Transverse colon (tissue), 4 donors: ENCODE measurements at places on chromosomes 12 and 14.

GRCh38 chr12:110721570-110721969 is 21.1 kb downstream of the PPP1CC start:
- H3K4me3 ChIP-seq = no peak overlapping the region
- DNase-seq = no peak
- no peak overlapping the region for H3K27ac ChIP-seq
- H3K36me3 ChIP-seq = peaks cover 56% of the 10 kb centered on the region
- H3K4me1 ChIP-seq = no peaks in the 10 kb centered on the region

DNA sequence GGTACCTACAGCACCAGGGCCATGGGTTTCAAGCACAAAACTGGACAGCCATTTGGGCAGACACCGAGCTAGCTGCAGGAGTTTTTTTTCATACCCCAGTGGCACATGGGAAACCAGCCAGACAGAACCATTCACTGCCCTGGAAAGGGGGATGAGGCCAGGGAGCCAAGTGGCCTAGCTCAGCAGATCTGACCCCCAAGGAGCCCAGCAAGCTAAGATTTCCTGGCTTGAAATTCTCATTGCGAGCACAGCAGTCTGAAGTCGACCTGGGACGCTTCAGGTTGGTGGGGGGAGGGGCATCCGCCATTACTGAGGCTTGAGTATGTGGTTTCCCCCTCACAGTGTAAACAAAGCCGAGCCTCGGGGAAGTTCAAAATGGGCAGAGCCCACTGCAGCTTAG is 81.2 kb upstream of the CCDC175 start:
- H3K4me1 ChIP-seq = no peaks in the 10 kb centered on the region
- H3K4me3 ChIP-seq = no peak overlapping the region
- no peaks in the 10 kb centered on the region for H3K27me3 ChIP-seq
- no peak overlapping the region for H3K27ac ChIP-seq

DNA sequence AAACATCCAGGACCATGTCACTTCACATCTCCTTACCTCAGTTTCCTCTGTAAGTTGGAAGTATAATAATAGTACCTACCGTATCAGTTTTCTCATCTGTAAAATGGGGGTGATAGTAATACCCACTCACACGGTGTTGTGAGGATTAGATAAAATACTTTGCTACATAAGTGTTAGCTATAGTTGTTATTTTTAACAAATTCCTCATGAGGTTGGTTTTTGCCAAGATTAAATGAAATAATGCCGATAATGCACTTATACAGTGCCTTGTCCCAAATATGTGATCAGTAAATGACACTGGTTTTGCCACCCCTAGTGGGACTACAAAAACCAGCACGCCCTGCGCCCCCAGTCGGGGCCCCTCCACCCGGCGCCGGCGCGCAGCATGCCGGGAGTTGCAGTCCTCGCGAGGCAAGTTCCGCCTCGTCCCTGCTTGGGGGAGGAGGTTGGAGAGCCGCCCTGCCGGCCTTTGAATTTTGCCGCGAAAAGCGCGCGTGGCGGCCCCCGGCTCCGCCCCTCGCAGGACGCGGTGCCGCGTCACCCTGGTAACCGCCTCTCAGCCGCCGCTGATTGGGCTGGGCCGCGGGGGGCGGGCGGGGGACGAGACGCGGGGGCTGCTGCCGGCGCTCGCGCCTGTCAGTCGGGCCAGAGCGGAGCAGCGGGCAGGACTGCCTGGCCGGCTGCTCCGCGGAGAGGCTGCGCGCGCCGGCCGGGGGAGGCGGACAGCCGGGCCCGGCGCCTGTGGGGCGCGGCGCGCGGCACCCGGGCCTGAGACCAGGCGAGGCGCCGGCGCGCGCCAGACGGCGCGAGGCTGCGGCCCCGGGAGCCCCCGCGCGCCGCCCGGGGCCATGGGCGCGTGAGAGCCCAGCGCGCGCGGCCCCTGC is at the start of gene FAM222A:
FAM222A (plus strand) TSS at position 639 of the 884 bp plus-strand sequence. CDS start 30,322 bp downstream, outside the sequence.
- peaks cover 6% of the 10 kb centered on the region for H3K27me3 ChIP-seq
- peak within 1 kb of the TSS; percentile 61 for H3K4me3 ChIP-seq
- DNase-seq = peak; percentile 97
- H3K27ac ChIP-seq = peak within 1 kb of the TSS; percentile 77
- no peaks in the 10 kb centered on the region for H3K36me3 ChIP-seq

- no peak for DNase-seq
- no peaks in the 10 kb centered on the region for H3K36me3 ChIP-seq
- no peak overlapping the region for H3K27ac ChIP-seq
- no peaks in the 10 kb centered on the region for H3K27me3 ChIP-seq
Measured at GRCh38 chr12:119211884-119212283, 33.2 kb downstream of the HSPB8 start.

- H3K36me3 ChIP-seq = no peaks in the 10 kb centered on the region
- no peaks in the 10 kb centered on the region for H3K27me3 ChIP-seq
- H3K4me3 ChIP-seq = no peak overlapping the region
- DNase-seq = no peak
- H3K27ac ChIP-seq = no peak overlapping the region
Measured at GRCh38 chr14:78227248-78228077, 57.3 kb downstream of the NRXN3 start.

- H3K4me3 ChIP-seq = no peak overlapping the region
- H3K27me3 ChIP-seq = no peaks in the 10 kb centered on the region
- DNase-seq = peak; percentile 75
- no peaks in the 10 kb centered on the region for H3K4me1 ChIP-seq
- no peaks in the 10 kb centered on the region for H3K36me3 ChIP-seq
Measured at GRCh38 chr12:49763006-49763591, 21.7 kb downstream of the TMBIM6 start.

DNA sequence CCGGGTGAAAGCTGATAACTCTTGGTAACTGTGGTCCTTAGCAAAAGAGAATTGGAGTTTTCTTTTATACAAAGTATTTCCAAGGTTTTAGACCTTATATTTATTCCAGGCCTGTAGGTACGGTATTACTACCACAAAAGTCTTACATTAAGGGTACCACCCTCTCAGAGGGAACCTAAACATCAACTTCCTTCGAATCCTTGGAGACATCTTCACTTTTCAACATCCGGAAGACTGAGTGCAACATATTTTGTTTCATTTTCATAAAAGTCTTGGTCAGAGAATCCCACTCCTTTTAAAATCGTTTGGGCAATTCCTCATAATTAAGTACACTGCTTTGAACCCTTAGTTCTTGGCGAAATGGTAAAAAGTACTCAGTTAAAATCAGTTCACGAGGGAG is 1.2 kb downstream of the CNOT2 start:
- no peaks in the 10 kb centered on the region for H3K27me3 ChIP-seq
- no peak for DNase-seq
- H3K4me3 ChIP-seq = peak overlapping the region; percentile 94
- H3K27ac ChIP-seq = peak overlapping the region; percentile 99
- H3K4me1 ChIP-seq = peaks cover 67% of the 10 kb centered on the region
- H3K36me3 ChIP-seq = peaks cover 10% of the 10 kb centered on the region

DNA sequence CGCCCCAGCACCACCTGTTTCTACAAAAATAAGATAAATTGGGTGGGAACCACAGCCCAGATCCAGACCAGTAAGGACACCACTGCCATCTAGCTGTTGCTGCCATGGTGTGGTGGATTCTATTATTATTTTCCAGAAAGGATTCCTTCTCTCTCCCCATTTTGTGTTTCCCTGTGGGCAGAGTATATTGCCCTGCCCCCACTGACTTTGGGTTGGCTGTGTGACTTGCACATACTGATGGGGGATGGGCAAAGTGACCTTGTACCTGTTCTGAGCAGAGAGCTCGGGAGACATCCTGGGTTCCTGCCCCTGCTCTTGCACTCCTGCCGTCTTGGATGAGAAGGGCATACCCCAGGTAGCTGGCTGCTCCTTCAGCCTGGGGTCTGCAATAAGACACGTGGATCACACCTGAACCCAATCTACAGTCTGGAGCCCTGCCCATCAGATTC is 24.3 kb downstream of the MOAP1 start:
- no peak overlapping the region for H3K4me3 ChIP-seq
- no peak overlapping the region for H3K27ac ChIP-seq
- H3K27me3 ChIP-seq = no peaks in the 10 kb centered on the region
- DNase-seq = no peak

DNA sequence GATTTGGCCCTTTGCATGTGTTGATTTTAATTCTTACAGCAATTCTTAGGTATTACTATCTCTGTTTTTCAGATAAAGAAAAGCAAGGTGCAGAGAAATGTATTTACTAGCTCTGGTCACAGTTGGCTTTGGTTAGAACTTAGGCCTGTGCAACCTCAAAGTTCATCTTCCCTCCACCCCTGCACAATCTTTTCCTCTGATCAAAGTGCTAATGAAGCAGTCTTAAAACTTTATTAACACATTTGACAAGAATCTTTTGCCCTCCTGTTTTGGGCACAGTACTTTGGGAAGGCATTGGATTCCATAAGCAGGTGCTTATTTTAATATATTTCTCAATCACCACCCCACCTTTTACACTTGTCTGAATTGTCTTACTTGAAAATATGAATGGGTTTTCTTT is 2.7 kb downstream of the IRAK4 start:
- no peak for DNase-seq
- H3K4me1 ChIP-seq = peaks cover 22% of the 10 kb centered on the region
- no peaks in the 10 kb centered on the region for H3K27me3 ChIP-seq
- H3K36me3 ChIP-seq = no peaks in the 10 kb centered on the region
- no peak overlapping the region for H3K4me3 ChIP-seq
- no peak overlapping the region for H3K27ac ChIP-seq

DNA sequence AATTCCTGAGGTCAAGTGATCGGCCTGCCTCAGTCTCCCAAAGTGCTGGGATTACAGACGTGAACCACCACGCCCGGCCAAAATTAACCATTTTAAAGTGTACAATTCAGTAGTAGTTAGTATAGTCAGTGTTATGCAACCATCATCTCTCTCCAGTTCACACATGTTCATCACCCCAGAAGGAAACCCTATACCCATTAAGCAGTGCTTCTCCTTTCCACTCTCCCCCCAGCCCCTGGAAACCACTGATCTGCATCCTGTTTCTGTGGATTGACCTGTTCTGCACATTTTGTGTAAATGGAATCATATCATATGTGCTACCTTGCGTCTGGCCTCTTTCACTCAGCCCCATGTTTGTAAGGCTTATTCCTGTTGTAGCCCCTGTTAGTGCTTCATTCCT is 52.2 kb downstream of the PHETA1 start:
- peaks cover 5% of the 10 kb centered on the region for H3K27me3 ChIP-seq
- H3K36me3 ChIP-seq = no peaks in the 10 kb centered on the region
- no peak for DNase-seq
- H3K27ac ChIP-seq = no peak overlapping the region
- no peak overlapping the region for H3K4me3 ChIP-seq

DNA sequence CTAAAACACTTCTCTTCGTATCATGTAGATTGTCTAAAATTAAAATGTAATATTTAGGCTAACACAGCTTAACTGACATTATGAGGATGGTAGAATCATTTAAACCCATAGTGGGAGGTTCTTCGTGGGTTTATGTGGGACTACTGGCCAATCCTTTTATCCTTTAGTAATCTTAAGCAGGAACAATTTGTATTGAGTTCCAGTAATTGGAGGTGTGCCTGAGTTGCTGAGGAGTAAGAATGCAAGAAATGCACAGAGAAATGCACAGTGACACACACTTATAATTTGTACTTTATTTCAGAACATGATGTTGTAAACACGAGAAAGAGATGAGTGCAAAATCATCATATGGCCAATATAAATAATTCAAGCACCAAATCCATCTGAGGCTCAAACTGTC is 22.3 kb downstream of the OTOGL start:
- H3K27me3 ChIP-seq = no peaks in the 10 kb centered on the region
- no peak overlapping the region for H3K27ac ChIP-seq
- no peak overlapping the region for H3K4me3 ChIP-seq
- DNase-seq = no peak

GRCh38 chr12:38124247-38125012 is 192.1 kb upstream of the ALG10B start:
- peaks cover 3% of the 10 kb centered on the region for H3K4me1 ChIP-seq
- no peak overlapping the region for H3K27ac ChIP-seq

GRCh38 chr12:53928054-53928835 is 10.4 kb upstream of the HOXC13 start:
- H3K27ac ChIP-seq = no peak overlapping the region
- peaks cover 100% of the 10 kb centered on the region for H3K27me3 ChIP-seq
- no peak for DNase-seq
- no peak overlapping the region for H3K4me3 ChIP-seq

GRCh38 chr12:53513712-53514410 is 6.6 kb upstream of the NPFF start:
- DNase-seq = no peak
- peaks cover 2% of the 10 kb centered on the region for H3K4me1 ChIP-seq
- H3K4me3 ChIP-seq = no peak overlapping the region

DNA sequence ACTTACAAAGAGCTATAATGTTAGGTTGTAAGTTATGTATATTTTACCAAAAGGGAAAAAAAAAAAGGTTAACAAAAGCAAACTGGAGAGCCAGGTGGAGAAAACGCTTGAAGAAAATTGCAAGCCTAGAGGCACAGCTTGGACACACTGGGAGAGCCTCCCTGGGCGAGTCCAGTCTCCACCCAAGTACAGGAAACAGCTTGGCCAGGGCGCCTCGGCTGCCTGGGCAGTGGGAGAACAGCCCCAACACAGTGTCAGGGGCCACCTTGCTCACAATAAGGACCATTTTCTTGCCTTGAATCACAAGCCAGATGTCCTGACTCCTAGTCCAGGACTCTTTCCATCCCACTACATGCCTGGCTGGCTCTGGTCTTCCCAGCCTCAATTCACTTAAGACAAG is 33.3 kb downstream of the TTC7B start:
- H3K27ac ChIP-seq = no peak overlapping the region
- no peaks in the 10 kb centered on the region for H3K36me3 ChIP-seq
- H3K27me3 ChIP-seq = no peaks in the 10 kb centered on the region
- H3K4me3 ChIP-seq = no peak overlapping the region
- no peaks in the 10 kb centered on the region for H3K4me1 ChIP-seq
- DNase-seq = no peak

DNA sequence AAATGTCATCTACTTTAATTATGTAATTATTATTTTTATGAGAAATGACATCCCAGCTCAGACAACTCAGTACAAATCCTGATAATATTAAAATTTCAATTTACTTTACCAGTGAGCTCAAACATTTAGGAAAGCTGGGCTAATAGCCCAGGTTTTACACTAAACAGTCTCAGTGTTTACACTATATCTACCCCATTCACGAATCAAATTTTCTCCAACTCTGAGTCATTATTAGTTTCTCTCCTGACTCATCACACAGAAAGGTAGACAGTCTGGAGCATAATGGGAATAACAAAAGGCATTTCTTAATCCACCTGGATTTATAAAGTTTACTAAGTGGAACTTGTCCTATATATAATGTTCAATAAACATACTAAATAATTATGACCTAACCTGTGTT is 5.7 kb downstream of the PAWR start:
- no peaks in the 10 kb centered on the region for H3K36me3 ChIP-seq
- no peaks in the 10 kb centered on the region for H3K27me3 ChIP-seq
- DNase-seq = no peak
- H3K4me1 ChIP-seq = peaks cover 75% of the 10 kb centered on the region
- no peak overlapping the region for H3K4me3 ChIP-seq

DNA sequence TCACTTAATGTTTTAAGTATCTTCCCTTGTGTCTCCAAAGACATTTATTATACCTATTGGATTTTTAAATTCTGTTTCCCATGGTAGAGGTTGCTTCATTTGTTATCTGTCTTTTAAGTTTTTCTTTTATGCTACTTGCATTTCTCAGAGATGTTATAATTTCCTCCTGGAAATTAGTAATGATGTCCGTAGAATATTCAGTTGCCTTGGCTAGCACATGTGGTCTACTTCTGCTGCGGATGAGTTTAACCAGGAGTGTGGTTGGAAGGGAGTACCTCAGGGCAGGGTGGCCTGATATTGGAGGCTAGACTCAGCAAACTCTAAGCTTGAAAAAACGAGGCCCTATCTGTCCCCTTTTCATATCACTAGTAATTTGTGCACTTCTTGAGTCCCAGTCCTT is 8.8 kb upstream of the EVL start:
- H3K27ac ChIP-seq = no peak overlapping the region
- H3K4me3 ChIP-seq = no peak overlapping the region
- peaks cover 14% of the 10 kb centered on the region for H3K4me1 ChIP-seq
- H3K27me3 ChIP-seq = no peaks in the 10 kb centered on the region
